ENCODE measurements at places on chromosomes 6 and 20. TPM values are rescaled to one million over a fixed set of nuclear protein-coding genes. Genes with fewer than 3 reads are reported as not detected.

The IL17F gene
- total RNA-seq = not detected

The HNF4A gene
- total RNA-seq = not detected

The BCAS1 gene
- total RNA-seq = not detected

The LY6G6C gene
- total RNA-seq = not detected

The PNRC1 gene
- 177 TPM for total RNA-seq

GRCh38 chr6:52157301-52157941, 28.8 kb upstream of the IL17A start:
- no peak for DNase-seq

DNA sequence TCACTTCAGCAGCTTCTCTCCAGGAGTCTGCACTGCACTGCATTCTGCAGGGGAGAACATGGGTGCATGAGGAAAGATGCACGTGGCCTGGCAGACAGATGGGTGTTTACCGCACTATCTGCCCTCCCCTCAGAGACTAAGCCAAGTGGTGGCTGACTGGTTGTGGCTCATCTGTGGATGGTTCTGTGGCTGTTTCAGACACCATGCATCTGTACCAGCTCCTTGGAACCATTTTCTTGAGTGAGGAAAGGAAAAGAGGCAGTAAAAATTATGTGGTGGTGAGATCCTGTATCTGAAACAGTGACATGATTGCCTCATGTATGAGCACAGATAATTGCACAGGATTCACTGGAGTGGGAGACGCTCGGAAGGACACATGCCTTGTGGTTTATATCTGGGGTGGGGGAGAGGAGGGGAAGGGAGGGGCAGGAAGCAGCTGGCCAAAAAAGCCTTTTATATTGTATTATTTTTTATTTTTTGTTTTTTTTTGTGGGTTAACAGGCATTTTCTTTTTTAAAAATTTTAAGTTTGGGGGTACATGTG, 161.7 kb downstream of the ERMARD start:
- DNase-seq = no peak

GRCh38 chr6:150119173-150119572, 23.7 kb upstream of the PPP1R14C start:
- no peak for DNase-seq

GRCh38 chr6:7175462-7175861, 67.7 kb downstream of the RREB1 start:
- DNase-seq = no peak

DNA sequence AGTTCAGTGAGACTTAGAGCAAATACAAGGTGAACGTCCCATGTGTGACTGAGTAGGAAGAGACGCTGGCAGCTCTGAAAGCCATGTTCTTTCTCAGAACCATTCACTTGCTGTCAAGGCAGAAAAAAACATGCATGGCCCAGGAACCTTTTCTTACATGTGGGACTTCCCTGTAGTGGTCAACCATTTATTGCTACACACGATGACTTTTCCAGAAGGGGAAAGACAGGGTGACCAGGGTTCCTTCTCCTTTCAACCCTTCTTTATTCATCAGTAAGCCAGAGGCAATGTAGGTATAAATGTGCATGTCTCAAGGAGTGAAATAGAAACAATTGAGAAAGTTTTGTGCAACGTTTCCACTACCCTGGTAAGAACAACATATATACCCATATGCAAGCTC, 189.0 kb downstream of the NFATC2 start:
- no peak for DNase-seq

DNA sequence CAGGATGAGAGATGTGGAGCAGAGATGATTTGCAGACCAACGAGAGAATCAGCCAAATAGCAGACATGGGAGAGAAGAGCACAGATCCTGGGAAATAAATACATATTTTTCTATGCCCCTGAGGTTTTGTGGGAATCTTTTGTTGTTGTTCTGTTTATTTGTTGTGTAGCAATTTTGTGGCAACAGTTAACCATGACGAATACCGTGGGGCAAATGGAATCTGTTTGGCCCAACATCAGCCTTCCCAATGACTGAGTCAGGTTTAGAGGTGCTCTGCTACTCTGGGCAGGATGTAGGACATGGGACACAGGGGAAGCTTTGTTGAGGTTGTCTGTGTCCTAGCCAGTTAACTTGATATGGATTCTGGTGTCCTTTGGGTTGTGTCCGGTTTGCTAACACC, 7.9 kb upstream of the SLC2A10 start:
- no peak for DNase-seq

DNA sequence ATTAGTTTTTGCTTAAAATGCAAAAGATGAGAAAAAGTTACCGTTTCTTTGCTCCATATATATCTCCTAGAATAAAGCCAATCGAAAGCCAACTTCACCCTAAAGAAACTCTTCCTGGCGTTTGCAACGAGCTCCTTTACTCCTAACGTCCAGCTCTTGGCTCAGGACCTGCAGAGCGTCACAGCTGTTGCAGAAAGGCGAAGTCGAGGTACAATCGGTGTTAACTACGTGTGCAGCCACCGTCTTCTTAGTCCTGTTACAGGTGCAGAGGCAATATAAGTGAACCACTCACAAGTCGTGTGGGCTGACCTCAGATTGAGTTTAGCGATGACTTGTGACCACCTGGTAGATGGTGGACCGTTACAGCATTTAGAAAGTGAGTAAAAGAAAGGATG, 113.1 kb downstream of the TRIM27 start:
- no peak for DNase-seq

GRCh38 chr6:53703047-53703446, 37.5 kb upstream of the KLHL31 start:
- no peak for DNase-seq

DNA sequence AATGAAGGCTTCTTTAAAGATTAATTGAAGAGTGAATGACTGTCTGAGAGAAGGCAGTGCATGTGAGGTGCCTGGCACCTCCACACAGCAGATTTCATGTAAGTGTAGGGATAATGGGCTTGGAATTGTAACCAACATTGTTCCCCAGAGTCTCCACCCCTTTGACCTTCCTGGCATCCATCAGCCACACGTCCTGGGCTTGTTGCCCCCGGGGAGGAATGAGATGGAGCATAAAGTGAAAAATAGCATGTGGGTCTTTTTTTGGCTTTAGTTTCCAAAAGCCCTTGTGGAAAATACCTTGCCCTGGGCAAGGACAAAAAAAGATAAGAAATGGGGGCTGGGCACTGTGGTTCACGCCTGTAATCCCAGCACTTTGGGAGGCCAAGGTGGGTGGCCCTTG, 242.2 kb upstream of the ECI2 start:
- no peak for DNase-seq

DNA sequence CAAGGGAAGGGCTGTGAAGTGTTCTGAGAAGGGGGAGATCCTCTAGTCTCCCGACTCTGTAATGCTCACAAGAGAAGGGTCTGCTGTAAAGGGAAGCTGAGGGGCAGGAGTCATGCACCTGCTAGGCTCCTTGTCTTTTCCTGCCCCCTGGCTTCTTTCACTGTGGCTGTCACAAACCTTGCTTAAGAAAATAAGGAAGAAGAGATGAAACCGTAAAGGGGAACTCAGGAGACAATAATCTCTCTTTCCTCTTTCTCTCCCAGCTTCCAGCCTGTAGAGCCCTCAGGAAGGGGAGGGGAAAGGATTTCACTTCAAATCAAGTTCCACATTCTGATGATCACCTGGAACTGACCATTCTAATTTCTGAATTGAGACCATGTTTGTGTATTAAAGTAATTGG, 26.3 kb downstream of the SLC13A3 start:
- no peak for DNase-seq

DNA sequence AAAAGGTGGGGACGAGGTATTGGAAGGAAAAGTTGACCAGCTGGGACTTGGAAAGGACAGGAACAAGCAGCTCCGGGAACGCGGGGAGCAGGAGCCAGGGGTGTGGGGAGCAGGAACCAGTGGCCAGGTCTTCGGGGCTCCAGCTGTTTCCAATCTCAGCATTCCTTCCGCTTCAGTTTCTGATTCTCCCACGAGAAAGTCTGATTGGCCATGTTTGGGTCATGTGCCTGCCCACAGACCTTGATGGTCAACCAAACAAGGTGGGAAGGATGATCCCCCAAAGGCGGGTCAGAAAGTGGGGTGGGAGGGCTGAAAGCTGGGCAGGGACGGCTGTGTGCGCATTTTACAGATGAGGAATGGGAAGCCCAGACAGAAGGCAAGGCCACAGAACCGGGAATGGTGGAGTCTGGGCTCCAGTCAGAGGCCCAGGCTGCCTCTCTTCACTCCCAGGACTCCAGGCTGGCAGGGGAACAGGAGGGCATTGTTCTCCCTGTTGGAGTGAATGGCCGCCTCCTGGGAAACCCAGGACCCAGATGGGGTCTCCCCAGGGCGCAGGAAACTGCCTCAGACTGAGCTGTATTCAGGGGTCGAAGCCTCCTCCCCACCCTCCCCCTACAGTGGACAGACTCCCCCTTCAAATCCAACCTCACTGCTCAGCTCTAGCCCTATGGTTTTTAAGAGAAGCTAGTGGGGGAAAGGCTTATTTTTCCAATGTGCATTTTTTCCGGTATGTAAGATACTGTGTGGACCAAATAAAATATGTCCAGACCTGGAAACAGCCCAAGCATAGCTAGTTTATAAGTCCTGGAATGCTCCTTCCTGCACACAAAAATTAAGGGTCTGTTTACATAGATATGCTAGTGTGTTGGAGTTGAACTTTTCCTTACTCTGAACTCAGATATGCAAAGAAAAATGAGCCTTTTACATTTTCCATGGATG, 12.2 kb upstream of the PTGIS start:
- DNase-seq = peak; percentile 41

GRCh38 chr6:159862103-159862502, 28.7 kb upstream of the MAS1 start:
- no peak for DNase-seq

Data from left cardiac atrium (tissue), 4 donors.